Fibroblast of skin of right biceps (primary cell): ENCODE measurements at places on chromosomes 7 and 10.

DNA sequence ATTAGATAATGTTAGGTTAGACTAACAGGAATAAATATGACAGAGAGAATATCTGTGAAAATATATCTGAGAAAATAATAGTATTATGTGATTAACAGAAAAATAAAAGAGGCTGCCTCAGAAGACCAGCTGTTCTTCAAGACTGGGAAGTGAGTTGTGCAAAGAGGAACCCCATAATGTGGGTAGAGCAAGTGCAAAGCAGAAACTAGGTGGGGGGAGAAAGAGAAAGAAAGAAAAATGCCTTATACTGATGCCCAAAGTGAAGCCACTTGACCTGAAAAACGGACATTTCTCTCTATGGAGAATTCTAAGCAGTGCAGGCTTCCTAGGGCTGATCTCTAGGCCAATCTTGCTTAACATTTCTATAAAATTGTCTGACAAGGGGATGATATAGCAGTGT is 3.8 kb downstream of the NEBL start:
- no peak for DNase-seq

DNA sequence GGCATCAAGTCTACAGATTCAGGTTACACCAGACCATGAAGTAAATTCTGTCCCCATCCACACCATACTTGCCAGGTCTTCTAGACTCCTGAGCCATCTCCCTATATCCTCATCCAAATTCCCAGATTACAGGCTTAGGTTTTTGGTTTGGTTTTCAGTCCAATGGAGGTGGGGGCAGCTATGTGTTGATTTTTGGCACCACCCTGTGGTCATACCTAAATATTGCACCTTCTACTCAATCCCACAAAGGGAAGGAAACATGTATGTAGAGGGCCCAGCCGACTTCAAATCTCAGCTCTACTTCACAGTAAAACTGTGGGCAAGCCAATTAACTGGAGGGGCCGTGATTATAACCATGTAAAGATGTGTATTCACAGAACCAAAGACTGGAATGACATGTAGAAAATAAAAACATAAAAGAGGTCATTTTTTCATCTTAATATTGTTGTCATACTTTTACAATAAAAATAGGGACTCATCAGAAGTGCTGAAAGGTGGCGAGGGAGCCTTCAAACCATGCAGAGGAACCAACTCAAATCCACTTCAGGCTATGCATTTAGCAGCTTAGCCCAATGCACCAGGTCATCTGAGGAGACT is 19.8 kb downstream of the ERCC6 start:
- DNase-seq: peak; percentile 43

DNA sequence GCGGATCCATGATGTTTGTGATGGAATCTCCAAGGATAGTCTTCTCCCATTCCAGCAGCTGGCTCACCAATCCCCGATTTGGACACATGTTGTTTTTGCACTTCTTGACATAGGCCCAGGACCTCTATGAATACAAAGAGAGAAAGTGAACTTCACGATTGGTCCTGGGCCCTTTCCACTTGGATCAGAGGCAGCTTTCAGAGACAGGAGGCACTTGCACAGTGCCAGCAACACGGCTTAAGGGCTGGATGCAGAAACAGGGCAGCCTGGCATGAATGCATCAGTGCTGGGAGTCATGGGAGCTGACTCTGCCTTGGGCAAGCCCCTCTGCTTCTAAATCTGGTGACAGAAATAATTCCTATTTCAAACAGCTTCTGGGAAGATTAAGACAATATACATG is 2.1 kb upstream of the TMEM120A start:
- DNase-seq: no peak

DNA sequence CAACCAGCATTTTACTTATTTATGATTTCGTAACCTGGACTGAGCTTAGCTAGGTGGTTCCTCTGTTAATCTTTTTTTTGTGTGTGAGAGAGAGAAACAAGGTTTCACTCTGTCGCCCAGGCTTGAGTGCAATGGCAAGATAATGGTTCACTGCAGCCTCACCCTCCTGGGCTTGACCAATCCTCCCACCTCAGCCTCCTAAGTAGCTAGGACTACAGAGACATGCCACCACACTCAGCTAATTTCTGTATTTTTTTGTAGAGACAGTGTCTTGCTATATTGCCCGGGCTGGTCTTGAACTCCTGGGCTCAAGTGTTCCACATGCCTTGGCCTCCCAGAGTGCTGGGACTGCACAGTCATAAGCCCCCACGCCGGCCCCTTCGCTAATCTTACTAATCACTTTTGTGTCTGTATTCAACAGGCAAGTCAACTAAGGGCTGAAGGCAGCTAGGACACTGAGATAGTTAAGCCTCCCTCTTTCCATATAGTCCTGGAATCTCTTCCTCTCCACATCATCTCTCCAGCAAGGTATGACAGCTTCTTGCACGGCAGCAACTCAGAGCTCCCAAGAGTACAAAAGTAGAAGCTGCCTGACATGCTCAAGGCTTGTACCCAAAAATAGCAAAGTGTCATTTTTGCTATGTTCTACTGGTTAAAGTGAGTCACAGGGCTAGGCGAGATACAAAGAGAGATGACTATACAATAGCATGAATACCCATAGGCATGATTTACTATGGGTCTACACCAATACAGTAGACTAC is 11.3 kb downstream of the KMT2C start:
- peak; percentile 72 for DNase-seq

DNA sequence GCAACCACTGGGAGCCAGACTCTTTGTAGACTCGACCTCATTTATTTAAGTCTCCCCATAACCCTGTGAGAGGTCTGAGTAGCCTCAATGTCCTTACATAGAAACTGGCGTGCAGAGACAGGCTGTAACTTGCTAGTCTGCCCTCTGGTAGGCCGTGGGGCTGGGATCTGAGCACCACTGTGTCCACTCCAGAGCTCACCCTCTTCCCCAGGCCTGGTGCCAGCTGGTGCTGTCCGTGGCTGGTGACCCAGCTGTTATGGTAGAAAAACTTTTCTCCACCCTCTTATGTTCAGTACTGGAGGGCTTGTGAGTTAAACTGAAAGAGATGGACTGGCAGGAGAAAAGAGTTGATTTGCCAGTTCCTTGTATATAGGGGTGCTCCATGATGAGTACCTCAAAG is 41.9 kb downstream of the ADAMTS14 start:
- DNase-seq: no peak

GRCh38 chr7:129886167-129886817 is 66.5 kb downstream of the UBE2H start:
- no peak for DNase-seq

- no peak for DNase-seq
These were observed 13.4 kb downstream of the PRKAG2 start for GRCh38 chr7:151863386-151864079.

GRCh38 chr10:5628451-5629302 is 37.7 kb downstream of the ASB13 start:
- DNase-seq: peak; percentile 60

DNA sequence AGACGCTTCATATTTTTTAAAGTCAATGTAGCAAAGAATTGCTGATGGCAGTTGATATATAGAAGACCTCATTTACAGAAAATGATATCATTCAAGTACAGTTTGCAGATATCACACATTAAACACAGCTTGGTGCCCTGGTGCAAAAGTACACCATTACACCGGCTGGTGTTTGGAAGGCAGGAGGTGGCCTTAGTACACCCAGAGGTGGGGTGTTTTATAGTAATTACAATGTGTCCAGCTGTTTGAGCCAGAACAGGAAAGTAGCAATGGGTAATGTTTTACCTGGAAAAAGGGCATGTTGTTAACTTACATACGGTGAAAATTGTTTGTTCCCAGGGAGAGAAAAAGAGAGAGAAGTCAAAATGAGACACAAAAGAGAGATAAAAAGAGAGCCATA is 103.0 kb upstream of the YAE1 start:
- DNase-seq: no peak

GRCh38 chr7:133003052-133003910 is 78.6 kb downstream of the CHCHD3 start:
- no peak for DNase-seq

GRCh38 chr7:117072620-117073118 is 119.4 kb downstream of the ST7 start:
- peak; percentile 54 for DNase-seq

GRCh38 chr7:6254866-6255265 is 17.6 kb downstream of the CYTH3 start:
- DNase-seq: peak; percentile 36

- peak; percentile 24 for DNase-seq
These were observed 32.8 kb downstream of the CPVL start for GRCh38 chr7:29113384-29114102.

DNA sequence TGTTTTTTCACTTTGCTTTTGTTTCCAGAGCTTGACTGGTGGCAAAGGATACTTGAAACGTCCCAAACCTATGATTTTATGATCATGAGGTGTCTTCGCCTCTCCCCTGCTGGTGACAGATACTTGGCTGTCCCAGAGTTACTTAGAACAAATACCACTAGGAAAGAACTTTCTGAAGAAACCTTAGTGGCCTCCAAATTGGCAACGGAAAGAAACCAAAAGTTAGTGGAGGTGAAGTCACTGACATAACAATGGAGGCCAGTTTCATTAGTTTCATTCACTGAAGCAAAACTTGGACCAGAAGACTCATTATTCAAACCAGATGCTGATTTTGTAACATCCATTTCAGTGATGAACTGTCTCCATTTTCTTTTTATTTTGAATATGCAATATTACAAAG is 68.6 kb downstream of the JAZF1 start:
- peak; percentile 33 for DNase-seq

DNA sequence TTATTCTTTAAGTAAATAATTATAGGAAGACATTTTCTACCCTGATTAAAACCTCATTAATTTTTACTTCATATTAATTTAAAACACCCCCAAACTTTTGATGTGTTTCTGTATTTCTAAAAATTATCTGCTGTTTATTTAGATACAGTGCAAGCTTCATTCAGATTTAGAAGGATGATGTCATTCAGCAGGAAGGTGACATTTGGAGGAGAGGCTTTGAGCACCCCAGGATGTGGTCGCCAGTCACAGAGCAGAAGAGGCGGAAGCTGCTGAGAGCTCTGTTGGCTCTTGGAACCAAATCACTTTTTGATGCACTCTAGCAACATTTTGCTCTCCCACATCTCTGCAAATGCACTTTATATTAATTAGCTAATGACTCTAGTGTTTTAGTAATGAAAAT is 233.9 kb upstream of the CACNA2D1 start:
- DNase-seq: peak; percentile 50

GRCh38 chr10:26881600-26882331 is 21.0 kb upstream of the ABI1 start:
- DNase-seq: peak; percentile 58

GRCh38 chr7:94584113-94584512 is 71.8 kb downstream of the SGCE start:
- DNase-seq: peak; percentile 15

DNA sequence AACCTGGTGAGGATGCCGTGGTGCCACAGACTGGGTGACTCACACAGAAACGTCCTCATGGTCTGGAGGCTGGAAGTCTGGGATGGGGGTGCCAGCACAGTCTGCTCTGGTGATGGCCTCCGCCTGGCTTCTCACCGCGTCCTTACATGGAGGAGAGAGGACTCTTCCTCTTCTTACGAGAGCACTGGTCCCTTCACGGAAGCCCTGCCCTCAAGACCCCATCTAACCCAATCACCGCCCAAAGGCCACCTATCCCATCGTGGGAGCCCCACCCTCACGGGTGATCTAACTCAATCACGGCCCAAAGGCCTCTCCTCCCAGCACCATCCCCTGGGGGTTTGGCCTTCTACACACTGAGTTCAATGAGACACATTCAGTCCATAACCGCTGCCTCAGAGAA is 137.7 kb downstream of the PTPRN2 start:
- no peak for DNase-seq

DNA sequence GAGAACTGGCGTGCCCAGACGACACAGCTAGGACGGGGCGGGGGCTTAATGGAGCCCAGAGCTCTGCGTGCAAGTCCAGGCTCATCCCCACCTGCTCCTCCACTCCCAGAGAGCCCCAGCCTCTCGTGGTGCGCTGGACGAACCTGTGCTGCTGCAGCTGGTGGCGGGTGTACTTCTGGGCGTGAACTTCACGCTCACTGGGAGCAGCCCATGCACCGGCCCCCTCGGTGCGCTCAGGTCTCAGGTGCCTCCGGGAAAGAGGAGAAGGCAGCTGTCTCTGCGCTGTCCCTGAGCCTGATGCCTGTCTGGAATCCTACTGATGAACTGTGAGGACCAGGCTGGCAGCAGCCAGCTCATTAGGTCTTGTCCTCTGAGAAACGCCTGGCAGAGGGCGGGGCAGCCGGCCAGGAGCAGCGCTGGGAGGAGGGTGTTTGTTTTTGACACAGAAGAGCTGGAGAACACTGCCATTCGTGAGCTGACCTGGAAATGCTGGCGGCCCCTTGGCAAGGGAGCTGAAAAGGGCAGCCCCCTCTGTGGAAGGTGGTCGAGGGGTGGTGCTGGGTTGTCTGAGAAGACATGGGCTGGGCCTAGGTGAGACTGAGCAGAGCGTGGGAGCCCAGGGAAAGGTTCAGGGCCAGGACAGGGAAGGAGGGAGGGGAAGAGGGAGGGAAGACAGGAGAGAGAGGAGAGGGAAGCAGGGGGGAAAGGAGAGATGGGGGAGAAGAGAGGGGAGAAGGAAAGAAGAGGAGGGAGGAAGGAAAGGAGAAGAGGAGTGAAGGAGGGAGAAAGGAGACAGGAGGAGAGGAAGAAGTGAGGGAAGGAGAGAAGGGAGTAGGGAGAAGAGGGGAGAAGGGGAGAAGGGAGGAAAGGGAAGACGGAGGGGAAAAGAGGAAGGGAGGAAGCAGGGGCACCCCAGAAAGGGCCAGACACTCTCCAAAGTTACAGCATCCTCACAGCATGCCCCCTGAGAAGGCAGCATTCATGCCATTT is 53.5 kb upstream of the TNS3 start:
- DNase-seq: no peak

DNA sequence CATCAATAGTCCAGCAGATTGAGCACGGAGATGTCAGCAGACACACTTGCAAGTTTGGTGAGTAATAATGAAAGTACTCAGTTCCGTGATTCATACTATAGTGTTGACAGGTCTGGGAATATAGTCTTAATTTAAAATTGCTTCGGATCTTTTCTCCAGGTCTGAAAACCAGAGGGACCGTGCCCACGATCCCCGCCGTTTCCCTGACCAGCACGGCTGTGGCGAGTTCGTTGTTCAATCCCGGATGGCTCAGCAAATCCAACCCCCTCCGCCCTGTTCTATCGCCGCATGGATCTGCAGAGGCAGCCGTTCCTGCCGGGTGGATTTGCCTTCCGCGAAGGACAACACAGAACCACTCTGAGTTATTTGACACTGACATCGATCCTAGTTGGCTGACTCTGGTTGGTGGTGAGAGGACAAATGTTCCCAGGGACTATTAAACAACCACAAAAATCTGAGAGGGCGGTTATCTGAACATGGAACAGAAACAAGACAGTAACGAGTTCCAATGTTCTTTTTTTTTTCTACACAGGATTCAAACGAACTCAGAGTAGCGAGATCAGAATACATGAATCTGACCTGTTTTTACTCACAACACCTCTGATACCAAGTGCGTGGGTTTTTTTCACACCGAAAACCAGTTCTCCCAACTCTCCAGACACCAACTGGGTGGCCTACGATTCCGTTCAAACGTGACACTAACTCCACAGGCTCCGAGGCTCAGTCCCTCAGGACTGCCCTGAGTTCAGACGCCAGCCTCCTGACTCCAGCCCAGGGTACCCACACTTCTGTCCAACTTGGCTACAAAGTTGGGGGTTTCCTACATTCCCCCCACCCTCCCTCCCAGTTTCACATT is 52.7 kb downstream of the RBM17 start:
- DNase-seq: peak; percentile 95

- peak; percentile 45 for DNase-seq
These were observed 453 bp downstream of the URGCP start for GRCh38 chr7:43905956-43906330.

- no peak for DNase-seq
These were observed 8.7 kb upstream of the OGA start for GRCh38 chr10:101826852-101827434.
